ENCODE measurements at places on chromosomes 16 and 17.

DNA sequence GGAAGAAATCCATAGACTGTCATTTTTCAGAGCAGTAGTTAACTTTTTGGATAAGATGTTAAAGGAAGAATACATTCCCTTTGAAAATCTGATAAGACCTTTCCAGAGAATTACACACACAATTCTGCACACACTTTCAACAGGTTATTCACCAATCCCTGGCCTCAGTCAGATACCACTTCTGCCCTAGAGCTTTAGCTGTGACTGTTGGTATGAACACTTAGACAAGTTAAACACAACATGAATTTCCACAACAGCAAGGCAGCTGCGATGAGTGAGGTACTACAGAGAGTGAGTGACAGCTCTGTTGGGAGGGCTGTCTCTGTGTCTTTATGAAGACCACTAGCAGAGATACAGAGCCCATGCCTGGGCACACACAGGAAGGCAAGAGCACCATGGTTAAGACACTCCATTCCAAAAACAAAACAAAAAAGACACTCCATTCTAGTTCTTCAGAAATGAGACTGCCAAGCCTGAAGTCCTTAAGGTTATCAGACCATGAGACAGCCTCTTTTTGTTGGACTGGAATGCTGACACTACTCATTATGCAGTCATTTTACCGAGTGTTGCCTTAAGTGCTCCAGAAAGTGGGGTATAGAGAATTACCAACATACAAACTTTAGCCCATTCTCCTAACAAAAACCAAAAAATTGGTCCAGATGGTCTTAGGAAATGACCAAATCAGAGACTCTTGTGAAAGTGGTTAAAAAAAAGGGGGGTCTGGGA, 42.4 kb downstream of the TOM1L2 start:
- no peak for DNase-seq

- no peak for DNase-seq
These were observed 93.1 kb downstream of the RTN4RL1 start for GRCh38 chr17:1931844-1932579.

- no peak for DNase-seq
These were observed 30.9 kb upstream of the ABCA3 start for GRCh38 chr16:2371421-2371820.

- DNase-seq, result no peak
These were observed 16.8 kb downstream of the ZNF750 start for GRCh38 chr17:82823004-82823403.

DNA sequence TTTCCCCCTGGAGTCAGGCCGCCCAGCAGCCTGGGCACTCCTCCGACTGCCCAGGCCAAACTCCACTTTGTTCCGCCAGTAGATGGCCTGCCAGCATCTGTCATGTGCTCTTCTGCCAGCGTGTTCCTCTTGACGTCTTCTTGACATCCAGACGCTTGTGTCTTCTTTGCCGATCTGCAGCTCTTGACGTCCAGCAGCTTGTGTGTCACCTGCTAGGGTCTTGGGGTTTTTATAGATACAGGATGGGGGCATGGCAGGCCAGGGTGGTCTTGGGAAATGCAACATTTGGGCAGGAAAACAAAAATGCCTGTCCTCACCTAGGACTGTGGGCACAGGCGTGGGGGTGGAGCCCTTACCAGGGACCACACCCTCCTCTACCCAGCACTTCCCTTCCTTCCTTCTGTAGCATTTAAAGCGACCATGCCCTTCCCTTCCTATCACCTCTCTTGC, 88.7 kb downstream of the BMERB1 start:
- no peak for DNase-seq

DNA sequence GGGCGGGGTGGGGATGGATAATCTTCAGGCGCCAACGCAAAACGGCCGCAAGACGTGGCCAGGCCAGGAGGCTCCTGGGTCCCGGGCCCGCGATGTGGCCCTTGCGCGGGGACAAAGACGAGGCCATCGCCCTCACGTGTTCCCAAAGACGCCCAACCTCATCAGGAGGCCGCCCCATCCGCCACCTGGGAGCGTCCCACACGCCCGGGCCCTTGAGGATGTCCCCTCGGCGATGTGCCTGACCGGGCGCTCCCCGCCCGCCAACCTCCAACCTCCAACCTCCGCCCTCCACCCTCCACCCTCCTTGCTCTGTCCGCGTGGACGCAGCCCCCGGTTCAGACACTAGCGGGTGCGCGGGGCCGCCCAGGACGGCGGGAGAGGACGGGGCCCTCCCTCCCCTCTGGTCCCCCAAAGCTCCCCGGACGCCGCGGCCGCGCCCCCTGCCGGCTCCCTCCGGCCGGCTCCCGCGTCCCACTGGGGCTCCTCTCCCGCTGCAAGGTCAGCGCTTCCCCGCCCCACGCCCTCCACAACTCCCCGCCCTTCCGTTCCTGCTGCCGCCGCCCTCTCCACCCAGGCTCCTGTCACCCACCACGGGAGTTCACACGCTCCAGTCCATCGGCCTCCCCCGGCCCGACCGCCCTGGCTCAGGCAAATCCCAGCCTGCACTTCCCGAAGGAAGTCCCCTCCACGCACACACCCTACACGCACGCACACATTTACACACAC, 250.8 kb upstream of the RPL38 start:
- DNase-seq, result no peak

DNA sequence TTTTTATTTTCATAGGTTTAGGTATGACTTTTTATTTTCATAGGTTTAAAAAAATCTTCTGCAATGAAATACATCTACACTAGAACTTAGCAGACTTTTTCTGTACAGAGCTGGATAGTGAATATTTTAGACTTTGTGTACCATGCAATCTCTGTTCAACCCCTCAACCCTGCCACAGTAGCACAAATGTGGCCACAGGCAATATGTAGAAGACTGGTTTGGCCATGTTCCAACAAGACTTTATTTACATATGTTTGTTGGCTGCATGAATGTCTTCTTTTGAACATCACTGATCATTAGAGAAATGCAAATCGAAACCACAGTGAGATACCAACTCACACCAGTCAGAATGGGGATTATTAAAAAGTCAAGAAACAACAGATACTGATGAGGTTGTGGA, 229.2 kb downstream of the SHISA9 start:
- DNase-seq, result no peak

- no peak for DNase-seq
These were observed 18.8 kb upstream of the TMEM220 start for GRCh38 chr17:10748531-10749181.

DNA sequence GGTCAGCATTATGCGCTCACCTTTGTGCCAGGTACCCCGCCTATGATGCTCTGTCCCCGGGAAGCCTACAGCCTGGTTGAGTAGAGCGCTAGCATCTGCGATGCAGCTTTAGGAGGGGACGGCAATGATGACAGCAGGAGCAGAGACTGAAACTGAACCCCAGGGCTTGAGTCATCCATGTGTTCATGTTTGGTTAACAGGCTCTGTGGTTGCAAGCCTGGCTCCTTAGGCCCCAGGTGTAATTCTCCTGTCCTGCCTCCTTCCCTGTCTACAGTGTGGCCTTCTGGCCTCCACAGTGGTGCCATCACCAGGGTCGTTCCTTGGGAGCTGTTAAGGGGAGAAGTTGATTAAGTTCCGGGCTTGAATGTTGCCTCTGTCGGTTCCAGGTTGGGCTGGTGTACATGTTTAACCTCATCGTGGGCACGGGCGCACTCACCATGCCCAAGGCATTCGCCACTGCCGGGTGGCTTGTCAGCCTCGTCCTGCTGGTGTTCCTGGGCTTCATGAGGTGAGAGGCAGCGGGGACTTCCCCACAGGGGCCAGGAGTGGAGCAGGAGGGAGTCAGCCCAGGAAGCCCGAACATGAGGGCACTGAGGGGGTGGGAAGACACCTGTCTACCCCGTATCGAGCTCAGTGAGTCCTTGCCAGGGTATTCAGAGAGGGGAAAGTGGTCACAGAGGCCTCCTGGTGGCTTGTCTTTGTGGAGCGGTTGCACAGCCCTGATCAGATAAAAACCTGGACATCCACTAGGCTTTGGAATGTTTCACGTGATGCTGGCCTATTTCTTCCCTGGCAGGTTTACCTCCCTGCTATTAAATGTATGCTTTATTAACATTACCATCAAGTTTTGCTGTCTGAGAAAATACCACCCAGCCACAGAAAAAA, 9.2 kb upstream of the NAT9 start:
- no peak for DNase-seq

DNA sequence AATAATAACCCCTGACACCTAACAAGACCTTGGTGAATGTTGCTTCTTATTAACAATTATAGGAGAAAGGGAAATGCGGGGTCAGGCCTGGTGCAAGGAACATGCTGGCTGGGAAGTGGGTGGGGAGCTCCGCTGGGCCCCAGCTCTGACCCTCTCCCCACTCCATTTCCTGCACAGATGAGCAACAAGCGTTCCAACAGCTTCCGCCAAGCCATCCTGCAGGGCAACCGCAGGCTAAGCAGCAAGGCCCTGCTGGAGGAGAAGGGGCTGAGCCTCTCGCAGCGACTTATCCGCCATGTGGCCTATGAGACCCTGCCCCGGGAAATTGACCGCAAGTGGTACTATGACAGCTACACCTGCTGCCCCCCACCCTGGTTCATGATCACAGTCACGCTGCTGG, 23.0 kb downstream of the RHBDL3 start:
- no peak for DNase-seq

DNA sequence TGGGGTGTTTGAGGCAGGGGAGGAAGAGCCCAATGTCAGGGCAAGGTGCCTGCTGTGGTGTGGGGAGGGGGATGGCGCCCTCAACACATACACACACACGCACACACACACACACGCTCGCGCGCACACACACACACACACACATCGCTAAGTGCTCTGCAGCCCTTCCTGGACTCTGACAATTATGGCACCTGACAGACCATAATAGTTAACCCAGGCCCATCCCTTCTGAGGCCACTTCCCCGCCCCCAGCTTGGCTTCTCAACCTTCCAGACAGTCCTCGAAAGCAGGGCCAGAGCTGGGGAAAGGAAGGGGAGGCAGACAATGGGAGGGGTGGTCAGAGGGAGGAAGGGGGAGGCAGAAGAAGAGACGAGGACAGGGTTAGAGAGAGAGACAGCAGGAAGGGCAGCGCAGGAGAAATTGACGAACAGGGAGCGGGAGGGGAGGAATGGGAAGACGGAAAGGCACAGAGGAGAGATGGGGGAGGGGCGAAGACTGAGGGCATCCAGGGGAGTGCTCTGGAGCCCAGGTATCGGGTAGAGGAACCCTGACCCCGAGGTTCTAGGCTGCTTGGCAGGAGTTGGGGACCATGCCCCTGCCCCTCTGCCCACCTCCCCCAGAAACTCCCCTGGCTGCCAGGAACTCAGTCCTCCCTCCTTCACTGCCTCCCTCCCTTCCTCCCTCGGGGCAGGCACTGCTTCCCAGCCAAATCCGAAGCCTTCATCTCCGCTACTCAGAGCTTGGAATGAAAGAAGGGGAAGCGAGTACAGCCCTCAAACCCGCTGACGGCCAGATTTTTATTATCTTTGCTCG, 4.0 kb downstream of the SRCIN1 start:
- DNase-seq, result no peak

DNA sequence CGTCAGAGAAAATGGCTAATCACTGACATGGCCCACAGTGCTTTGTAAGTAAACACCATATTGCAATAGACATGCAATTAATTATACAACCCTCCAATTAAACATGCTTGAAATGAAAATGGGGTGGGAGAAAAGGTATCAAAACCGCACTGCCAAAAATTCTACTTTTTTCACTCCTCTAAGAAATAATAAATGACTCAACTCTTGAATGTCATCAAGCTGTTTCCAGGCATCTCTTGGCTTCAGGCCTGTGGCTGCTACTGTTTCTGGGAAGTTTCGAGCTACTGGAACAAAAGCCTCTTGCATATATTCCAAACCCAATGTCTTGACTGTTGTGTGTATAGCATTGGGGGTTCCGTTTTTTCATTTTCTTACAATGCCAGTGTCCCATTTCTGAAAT, 412.6 kb downstream of the RBFOX1 start:
- DNase-seq, result no peak

DNA sequence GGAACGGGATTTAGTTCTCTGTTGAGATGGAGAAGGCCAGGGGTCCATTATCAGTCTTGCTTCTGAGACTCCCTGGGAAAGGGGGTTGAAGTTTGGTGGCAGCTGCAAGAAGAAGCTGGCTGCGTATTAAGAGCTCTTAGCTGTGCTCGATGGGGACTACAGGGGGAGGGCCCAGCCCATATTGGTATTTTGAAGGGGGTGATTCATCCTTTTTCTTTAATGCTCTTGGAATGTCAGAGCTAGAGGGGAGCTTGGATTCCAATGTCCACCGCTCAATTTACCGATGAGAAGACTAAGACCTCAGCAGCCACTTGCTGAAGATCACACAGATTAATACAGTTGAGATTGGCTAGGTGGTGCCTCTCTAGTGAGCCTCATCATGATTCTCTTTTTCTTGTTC, 5.0 kb downstream of the NOG start:
- no peak for DNase-seq

GRCh38 chr16:72836985-72837384, 210.9 kb downstream of the ZFHX3 start:
- no peak for DNase-seq

DNA sequence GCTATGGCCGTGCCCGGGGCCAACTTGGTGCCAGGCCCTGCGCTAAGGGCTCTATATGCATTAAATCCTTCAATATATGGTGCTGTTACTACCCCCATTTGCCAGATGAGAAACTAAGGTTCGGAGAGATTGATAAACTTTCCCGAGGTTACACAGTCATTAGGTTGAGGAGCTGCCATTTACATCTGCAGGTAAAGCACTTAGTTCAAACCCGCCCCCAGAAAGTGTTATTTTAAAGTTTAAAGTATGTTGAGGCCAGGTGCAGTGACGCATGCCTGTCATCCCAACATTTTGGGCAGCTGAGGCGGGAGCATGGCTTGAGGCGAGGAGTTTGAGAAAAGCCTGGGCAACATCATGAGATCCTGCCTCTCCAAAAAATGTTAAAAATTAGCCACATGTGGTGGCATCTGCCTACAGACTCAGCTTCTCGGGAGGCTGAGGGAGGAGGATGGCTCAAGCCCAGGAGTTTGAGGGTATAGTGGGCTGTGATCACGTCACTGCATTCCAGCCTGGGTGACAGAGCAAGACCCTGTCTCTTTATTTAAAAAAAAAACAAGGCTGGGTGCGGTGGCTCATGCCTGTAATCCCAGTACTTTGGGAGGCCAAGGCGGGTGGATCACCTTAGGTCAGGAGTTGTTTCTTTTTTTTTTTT, 264.7 kb downstream of the PARN start:
- DNase-seq, result no peak
